CD4-positive, alpha-beta T cell (primary cell): ENCODE measurements at places on chromosomes 6 and 20. TPM values are rescaled to one million over a fixed set of nuclear protein-coding genes. Genes with fewer than 3 reads are reported as not detected.

GRCh38 chr6:100160930-100161329 is 166.9 kb upstream of the MCHR2 start:
- H3K27ac ChIP-seq = no peak overlapping the region
- H3K4me1 ChIP-seq = no peaks in the 10 kb centered on the region
- H3K27me3 ChIP-seq = no peaks in the 10 kb centered on the region
- H3K36me3 ChIP-seq = no peaks in the 10 kb centered on the region

GRCh38 chr20:22466447-22467171 is 117.8 kb downstream of the FOXA2 start:
- H3K4me1 ChIP-seq = no peaks in the 10 kb centered on the region
- no peaks in the 10 kb centered on the region for H3K36me3 ChIP-seq
- no peak overlapping the region for H3K27ac ChIP-seq
- DNase-seq = no peak

GRCh38 chr6:150932996-150933395 is 67.5 kb downstream of the MTHFD1L start:
- DNase-seq = no peak
- no peak overlapping the region for H3K4me3 ChIP-seq
- no peak overlapping the region for H3K27ac ChIP-seq

DNA sequence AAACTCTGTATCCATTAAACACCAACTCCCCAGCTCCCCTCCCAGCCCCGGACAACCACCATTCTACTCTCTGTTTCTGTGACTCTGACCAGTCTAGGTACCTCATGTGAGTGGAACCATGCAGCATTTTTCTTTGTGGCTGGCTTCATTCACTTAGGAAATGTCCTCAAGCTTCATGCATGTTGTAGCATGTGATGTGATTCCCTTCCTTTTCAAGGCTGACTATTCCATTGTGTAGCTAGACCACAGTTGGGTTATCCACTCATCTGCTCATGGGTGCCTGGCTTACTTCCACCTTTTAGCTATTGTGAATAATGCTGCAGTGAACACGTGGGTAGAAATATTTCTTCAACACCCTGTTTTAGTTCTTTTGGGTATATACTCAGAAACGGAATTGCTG is 8.8 kb upstream of the BPHL start:
- H3K4me3 ChIP-seq = no peak overlapping the region
- no peak for DNase-seq
- H3K36me3 ChIP-seq = peaks cover 82% of the 10 kb centered on the region

OR12D3 gene
- not detected for total RNA-seq

C20orf202 gene
- total RNA-seq = not detected

KCNG1 gene
- not detected for total RNA-seq
